ENCODE measurements at places on chromosomes 12 and 14.

DNA sequence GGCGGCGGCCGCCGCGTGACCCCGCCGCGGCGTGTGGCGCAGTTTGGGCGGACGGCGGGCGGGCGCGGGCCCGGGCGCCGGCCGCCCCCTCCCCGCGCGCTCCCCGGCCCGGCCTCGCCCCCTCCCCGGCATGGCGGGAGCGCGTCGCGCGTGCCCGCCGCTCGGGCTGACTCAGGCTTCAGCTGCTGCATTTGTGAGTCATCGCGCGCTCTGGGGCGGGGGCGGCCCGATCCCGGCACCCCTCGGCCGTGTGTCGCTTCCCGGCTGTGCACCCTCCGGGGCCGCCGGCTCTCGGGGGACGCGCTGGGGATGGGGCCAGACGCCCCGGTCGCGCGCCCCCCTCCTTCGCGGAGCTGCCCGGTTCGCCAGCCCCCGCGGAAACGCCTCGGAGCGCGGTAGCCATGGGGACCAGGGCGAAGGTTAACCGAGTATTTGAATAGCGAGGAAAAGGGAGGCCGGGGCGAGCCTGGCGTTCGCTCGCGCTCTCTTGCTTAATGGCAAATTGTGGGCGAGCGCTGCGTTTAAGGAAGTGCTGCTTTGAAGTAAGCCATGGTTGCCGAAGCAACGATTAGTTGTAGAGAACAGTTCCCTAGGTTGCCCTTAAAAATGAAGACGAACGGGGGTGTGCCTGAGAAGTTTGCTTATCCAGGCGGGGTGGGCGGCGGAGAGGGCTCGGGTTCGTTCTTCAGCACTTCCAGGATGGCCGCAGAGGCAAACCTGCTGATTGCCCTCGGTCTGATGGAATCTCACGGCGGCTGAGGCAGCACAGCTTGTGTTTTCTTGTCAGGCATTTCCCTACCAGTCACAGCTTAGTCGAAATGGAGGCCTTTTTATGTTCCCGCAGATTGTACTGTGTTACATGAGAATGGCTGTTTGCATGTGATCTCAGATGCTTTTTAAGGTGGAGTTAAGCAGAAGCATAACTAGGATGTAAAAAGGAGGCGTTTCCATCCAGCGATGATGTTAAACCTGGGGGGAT is 896 bp downstream of the EIF5 start:
- peak; percentile 54 for DNase-seq

- no peak for DNase-seq
Observed at GRCh38 chr14:77243853-77244252, 27.2 kb downstream of the NGB start.

GRCh38 chr14:99026471-99026870 is 245.5 kb downstream of the BCL11B start:
- DNase-seq, result no peak

- no peak for DNase-seq
Observed at GRCh38 chr14:25389948-25390347, 340.0 kb upstream of the STXBP6 start.

- DNase-seq, result peak; percentile 87
Observed at GRCh38 chr12:105492591-105493545, 162.4 kb downstream of the C12orf75 start.

DNA sequence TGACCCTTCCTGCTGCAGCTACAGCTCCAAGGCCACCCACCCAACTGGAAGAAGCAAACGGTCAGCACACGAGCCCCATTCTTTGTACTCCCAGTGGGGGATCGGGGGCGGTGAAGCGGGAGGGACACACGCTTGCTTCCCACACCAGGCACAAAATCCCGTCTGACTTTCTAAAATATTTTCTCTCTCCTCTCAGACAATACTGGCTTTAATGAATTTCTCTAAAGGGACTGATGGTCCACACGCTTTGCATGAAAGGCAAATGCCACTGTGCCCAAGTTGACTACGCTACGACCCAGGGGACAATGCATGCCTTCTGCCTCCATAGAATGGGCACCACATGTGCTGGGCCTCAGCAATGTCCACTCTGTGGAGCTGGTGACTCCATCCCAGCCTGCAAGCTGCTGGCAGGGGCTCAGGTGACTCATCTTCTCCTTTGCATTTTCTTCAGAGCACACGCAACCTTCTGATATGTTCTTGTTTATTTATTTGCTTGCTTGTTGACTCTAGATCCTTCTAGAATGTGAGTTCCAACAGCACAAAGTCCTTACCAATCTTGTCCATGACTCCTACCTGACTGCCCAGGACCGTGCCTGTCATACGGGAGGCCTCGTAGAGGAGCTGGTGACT is 15.6 kb downstream of the SYNE3 start:
- peak; percentile 85 for DNase-seq

DNA sequence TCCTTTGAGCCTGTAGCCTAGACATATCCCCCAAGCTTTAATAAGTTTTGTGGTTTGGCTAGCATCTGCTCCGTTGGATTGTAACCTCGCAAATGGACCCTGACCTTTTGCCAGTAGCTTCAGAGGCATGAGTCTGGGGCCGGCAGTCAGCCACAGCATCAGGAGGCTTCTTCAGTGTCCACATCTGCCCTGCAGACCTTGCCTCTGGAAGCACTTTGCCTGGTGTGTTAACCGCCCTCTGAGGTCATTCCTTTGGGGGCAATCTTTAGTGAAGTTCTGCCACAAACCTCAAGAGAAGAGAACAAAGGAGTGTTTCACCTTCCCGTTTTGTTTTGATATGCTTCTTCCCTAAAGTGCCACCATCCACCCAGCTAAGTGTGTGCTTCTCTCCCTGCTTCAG is 71.4 kb downstream of the GNS start:
- peak; percentile 85 for DNase-seq

GRCh38 chr12:28156804-28157203 is 33.5 kb upstream of the CCDC91 start:
- DNase-seq, result no peak

GRCh38 chr12:54201001-54201794 is 12.4 kb upstream of the SMUG1 start:
- DNase-seq, result peak; percentile 79

DNA sequence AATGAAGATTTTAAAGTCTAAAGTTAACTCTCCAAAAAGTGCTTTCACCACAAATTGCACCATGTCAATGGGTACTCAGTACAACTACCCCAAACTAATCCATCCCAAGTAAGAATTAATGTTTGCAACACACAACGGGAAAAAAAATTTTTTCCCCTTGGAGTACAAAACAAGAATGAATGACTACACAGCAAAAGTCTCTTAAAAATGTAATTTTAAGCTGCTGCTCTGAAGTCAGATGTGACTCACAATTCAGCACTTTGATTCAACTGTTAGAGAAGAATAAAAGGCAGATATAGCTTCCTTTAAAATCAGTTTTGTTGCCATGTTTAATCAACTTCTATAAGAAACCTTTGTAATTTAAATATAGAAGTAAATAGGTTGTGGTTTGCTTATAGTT is 42.5 kb upstream of the VPS33A start:
- DNase-seq, result peak; percentile 53

All from AG10803 (cell line).